Activated CD4-positive, alpha-beta T cell treated with anti-CD3 and anti-CD28 coated beads, Interleukin-2, amount 50 U/mL, for 24 hours (primary cell): ENCODE measurements at places on chromosomes 11 and 22.

DNA sequence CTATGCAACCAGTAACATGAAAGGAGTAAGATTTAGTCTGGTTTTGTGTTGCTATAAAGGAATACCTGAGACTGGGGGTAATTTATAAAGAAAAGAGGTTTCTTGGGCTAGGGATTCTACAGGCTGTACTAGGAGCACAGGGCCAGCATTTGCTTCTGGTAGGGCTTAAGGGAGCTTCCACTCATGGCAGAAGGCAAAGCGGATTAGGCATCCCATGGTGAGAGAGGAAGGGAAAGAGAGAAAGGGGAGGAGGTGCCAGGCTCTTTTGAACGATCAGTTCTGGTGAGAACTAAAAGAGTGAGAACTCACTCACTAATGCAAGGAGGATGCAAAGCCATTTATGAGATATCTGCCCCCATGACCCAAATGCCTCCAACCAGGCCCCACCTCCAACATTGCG lies 283.2 kb downstream of the OPCML start:
- DNase-seq: no peak

- DNase-seq: no peak
Measured at GRCh38 chr11:83583757-83584366, 297.7 kb upstream of the CCDC90B start.

DNA sequence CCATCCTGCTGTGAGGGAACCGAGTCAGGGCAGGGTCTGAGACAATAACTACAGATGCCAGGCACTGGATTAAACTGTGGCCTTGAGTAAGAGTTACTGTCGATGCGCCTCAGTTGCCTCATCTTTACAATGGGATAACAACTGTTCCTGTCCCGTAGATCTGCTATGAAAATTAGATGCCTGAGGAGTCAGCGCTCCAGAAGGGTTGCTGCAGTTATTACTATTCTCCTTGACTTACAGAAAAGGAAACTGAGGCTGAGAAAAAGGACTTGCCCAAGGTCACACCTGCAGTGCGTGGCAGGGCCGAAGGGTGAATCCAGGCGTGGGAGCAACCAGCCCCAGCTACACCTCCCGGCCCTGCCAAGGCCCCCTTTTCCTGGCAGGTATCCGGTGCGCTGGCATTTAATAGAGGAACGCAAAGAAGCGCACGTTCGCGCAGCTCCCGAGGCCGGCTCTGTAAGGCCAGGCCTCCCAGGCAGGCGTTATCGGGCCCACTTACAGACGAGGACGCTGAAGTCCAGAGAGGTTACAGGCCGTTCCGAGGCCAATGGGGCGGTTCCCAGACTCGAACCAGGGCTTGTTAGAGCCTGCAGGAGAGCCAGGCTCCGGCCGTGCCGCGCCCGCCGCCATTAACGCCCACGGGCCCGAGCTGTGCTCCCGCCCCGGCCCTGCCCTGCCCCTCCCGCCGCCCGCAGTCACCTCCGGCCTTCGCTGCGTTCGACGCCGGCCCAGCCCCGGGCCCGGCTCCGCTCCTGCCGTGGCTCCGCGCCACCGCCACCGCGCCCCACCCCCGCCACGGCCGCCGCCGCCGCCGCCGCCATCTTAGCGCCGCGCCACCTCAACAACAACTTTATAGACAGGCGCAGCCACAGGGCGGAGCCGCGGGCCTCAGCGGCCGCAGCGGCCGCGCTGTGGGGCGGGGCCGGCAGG lies at the start of gene C11orf68:
Gene C11orf68, minus strand, starts transcription at position 852 of the 930 bp plus-strand sequence. Its CDS starts 31 bp downstream, at position 821.
- DNase-seq: no peak

- DNase-seq: peak; percentile 4
Measured at GRCh38 chr22:42473484-42474193, 41.4 kb upstream of the NFAM1 start.

DNA sequence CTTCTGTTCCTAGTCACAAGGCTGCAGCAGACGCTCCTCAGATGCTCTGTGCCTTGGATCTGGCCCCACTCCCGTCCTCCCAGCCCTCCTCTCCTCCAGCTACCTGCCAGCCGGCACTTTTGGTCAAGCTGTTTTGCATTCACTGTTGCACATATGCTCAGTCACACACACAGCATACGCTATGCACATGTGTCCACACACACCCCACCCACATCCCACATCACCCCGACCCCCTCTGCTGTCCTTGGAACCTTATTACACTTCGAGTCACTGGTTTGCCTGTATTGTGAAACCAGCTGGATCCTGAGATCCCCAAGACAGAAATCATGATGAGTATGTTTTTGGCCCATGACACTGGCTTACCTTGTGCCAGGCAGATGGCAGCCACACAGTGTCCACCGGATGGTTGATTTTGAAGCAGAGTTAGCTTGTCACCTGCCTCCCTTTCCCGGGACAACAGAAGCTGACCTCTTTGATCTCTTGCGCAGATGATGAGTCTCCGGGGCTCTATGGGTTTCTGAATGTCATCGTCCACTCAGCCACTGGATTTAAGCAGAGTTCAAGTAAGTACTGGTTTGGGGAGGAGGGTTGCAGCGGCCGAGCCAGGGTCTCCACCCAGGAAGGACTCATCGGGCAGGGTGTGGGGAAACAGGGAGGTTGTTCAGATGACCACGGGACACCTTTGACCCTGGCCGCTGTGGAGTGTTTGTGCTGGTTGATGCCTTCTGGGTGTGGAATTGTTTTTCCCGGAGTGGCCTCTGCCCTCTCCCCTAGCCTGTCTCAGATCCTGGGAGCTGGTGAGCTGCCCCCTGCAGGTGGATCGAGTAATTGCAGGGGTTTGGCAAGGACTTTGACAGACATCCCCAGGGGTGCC lies 109.8 kb downstream of the BCR start:
- DNase-seq: peak; percentile 38

DNA sequence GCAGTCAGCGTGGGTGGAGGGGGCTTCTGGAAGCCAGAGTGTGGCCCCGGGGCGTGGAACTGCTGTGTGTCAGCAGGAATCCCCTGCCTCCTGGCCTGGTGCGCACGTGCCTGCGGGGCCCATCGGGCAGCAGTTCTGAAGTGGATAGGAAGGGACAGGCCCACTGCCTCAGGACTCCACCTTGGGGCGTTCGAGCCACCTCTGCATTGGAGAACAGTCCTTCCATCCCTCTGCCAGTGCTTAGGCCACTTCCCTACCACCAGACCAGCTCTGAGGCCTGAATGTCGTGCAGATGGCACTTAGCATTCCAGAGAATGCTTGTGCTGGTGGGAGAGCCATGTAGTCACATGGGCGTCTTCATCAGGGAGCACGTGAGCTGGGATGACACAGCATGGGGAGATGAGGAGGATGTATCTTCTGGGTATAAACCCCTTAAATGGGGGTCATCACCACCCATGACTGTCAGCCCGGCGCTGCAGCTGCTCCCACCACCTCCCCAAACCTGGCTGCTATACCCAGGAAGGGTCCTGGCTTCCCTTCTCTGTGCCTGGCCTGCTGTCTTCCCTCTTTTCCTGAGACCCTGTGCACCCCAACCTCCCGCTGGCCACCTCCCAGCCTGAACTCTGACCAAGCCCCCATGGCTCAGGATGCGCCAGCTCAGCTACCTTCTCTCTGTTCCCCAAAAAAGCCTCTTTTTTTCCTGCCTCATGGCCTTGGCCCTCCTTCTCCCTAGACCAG lies 9.7 kb downstream of the INCENP start:
- DNase-seq: no peak

GRCh38 chr11:83611031-83611430 lies 324.9 kb upstream of the CCDC90B start:
- no peak for DNase-seq

- DNase-seq: no peak
Measured at GRCh38 chr11:810040-810567, 337 bp downstream of the RPLP2 start.

- no peak for DNase-seq
Measured at GRCh38 chr11:69705351-69705811, 1.6 kb upstream of the FGF19 start.

- DNase-seq: no peak
Measured at GRCh38 chr22:24416095-24416494, 11.3 kb upstream of the ADORA2A start.

DNA sequence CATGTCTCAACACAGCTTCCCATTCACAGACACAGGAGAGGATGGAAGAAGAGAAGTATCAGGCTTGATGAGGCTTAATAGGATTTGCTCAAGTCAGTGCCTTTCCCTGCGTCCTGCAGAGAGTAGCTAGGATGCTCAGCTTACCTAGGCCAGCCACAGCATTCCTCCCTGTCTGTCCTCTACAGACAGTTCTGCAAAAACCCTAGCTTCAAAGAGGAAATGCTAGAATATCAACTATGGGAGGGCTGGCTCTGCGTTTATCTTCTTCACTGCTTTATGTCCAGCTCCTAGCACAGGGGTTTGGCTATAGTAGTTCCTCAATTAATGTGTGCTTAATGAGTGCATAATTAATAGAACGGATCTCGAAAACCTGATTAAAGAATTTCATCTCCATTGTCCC lies 16.4 kb downstream of the KCNJ5 start:
- no peak for DNase-seq

- DNase-seq: no peak
Measured at GRCh38 chr11:68141246-68142027, 20.2 kb upstream of the CHKA start.

GRCh38 chr11:12764187-12764914 lies 90.1 kb downstream of the TEAD1 start:
- no peak for DNase-seq

DNA sequence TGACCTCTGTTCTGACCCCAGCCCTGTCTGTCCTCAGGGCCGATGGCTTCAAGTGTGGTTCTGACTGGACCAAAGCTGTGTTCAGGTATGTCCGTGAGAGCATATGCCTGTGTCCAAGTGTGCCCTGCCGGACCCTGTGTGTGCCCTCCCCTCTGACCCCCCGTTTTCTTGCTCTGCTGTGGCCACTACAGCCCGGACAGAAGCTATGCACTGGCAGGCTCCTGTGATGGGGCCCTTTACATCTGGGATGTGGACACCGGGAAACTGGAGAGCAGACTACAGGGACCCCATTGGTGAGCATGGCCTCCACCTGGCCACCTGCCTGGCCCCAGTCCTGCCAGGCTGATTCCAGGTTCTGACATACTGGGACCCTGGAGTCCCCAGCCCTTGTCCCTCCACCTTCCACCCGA lies 14.5 kb downstream of the ATG16L2 start:
- DNase-seq: no peak

GRCh38 chr11:112693781-112694180 lies 267.4 kb upstream of the NCAM1 start:
- DNase-seq: no peak

GRCh38 chr11:22133776-22134175 lies 59.1 kb upstream of the ANO5 start:
- DNase-seq: no peak

GRCh38 chr11:65129649-65130441 lies 4.5 kb downstream of the SYVN1 start:
- DNase-seq: no peak

DNA sequence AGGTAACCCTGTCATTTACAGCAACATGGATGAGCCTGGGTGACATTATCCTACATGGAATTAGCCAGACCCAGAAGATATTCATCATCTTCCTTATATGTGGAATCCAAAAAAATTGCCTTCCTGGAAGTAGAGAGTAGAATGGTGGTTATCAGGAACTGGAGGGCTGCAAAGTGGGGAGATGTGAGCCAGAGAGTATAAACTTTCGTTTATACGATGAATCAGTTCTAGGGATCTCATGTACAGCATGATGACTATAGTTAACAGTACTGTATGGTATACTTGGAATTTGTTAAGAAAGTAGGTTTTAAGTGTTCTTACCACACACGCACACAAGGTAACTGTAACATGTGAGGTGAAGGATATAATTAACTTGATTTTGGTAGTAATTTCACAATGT lies 79.1 kb downstream of the TBC1D22A start:
- DNase-seq: no peak

DNA sequence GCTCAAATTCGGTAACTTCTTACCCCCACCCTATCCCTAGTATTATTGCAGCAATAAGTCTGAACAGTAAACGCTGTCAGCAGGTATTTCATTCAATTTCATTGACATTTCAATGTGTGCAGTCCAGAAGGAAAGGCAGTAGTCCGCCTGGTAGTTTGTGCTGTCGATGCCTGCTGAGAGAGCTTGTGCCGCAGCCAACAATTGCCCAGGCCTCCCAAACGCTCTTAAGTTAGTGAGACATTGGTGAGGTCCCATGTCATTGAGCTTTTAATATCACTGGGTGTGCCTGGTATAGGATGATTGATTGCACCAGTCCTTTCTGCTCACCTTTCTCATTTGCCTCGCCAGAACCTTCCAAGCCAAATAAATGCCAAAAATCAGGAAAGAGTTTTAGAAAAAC lies 28.1 kb downstream of the ALKBH3 start:
- DNase-seq: no peak

DNA sequence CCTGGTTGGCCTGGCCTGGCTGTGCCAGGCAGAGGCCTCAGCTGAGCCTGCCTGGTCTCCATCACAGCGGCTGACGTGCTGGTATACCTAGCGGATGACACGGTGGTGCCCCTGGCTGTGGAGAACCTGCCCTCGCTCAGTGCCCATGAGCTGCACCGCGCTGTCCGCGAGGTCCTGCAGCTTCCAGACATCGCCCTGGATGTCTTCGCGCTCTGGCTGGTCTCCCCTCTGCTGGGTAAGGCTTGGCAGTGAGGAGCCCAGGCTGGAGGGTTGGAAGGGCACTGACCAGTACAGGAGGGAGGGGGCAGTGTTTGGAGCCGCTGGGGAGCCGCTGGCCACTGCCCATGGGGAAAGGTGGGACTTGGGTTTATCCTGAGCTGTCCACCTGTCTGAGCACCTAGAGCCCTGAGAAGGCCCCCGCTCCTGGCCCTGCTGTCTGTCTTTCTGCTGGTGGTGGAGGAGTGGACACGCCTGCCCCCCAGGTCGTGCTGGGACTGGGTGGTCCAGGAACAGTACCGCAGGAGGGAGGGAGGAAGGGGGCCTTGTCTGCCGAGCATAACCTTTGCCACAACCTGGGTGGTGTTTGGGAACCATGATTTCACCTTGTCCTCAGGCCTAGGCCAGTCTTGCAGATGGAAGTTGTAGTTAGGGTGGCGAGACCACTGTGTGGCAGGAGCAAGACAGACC lies 3.0 kb downstream of the FRMD8 start:
- no peak for DNase-seq

DNA sequence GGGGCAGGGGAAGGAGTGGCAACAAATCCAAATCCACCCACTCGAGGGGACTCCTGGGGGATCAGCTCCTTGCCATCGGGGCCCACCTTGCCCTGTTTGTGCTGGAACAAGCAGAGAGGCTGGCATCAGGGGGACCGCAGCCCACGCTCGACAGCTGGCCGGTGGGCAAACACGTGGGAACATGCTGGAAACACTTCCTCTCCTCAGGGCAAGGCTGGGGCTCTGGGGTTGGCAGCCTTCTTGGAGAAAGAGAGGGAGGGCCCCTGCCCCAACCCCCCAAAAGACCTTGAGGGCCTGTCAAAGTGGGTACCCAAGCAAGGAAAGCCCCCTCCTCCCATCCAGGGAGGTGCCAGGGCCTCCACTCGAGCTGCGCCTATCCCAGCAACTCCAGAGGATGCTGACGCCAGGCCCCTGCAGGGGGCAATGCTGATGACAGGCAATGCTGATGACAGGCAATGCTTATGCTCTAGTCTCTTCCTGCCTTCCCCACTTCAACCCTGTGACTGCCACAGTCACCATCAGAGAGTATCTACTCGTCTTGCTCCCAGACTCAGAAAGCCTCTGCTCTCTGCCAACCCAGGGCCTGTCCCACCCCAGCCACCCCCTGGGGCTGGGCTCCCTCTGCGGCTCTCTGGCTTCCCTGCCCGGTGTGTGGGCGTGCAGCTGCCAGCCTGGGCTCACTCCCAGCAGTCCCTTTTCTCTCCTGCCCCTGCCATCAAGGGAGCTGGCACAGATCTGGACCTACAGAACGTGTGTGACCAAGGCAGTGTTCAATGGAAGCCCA lies 6.0 kb downstream of the ESS2 start:
- no peak for DNase-seq
